ENCODE measurements at places on chromosomes 2 and 18.

- no peak for DNase-seq
Observed at GRCh38 chr2:19801367-19802080, 100.3 kb downstream of the TTC32 start.

DNA sequence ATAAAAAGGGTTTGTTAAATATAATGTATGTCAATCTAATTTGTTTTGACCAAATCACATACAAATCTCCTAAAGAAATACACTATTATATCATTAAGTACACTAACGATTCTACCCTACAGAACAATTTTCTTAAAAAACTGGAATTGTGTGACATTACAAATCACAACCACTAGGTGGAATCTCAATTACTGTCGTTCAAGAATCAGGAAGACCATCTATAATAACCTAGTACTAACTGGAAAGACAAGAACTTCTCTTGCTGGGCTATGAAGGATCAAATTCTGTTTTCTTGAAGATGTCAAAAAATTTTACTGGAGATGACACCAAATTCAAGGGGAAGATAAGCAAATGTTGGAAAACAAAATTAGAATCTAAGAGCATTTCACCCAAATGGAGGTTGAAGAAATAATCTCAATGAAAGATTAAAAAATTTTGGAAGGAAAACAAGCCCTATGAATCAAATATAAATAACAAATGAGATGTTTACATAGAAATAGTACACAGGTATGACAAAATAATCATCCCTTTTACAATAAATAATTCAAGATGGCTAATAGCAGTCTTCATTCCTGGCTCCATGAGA lies 110.9 kb downstream of the STK39 start:
- DNase-seq = no peak

- DNase-seq = no peak
Observed at GRCh38 chr18:58468191-58468590, 160.7 kb downstream of the ALPK2 start.

DNA sequence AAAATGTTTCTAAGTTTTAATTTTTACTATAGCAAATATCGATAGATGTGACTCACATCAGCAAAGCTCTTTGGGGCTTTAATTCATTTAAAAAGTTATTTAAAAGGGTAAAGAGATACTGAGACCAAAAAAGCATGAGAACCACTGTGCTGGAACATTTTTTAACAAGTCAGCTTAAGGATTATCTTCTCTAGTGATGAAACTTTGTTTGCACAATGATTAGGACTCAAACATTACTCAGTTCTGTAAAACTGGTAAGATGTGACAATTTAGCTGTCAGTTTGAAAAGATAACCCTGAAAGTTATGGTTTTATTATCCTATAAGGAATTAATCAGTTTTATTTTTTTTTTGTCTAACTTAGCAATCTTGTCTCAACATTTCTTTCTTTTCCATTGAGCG lies 301.4 kb downstream of the TSN start:
- DNase-seq = no peak

GRCh38 chr2:46404181-46404759 lies 75.1 kb upstream of the TMEM247 start:
- DNase-seq = no peak

GRCh38 chr2:99609851-99610381 lies 120.1 kb upstream of the REV1 start:
- DNase-seq = no peak

DNA sequence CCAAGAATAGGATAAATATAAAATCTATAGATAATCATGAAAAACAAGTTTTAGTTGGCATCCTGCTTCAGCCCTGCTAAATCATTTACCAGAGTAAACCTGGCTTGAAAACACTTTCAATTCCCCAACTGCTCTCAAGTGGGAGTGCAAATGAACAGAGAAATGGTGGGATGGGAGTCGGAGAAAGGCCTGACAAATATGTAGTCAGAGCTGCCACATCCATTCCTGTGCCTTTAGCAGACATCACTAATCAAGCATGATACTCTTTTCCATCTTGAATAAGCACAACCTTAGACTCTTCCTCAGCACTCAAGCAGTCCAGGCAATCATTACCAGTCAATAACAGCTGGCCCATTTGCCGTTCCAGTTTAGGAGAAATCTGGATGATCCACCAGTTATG lies 101.3 kb downstream of the ANKRD44 start:
- no peak for DNase-seq

DNA sequence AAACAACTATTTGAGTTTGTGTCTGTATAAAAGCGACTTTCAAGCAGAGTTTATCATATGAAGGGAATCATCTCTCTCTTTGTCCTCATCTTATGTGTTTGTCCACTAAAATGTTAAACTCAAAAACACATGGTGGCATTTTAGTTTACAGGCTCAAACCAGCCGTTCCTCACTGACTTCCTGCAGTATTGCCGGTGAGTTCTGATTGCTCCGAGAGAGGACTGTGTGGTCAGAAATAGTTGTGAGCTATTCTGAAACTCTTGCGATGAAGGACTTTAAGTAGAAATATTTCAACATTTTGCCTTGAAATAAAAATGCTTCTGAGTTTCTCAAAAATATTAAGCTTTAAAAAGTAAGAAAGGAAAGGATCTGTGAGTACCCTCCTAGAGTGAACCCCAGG lies 163.2 kb upstream of the CAVIN2 start:
- DNase-seq = no peak

- DNase-seq = no peak
Observed at GRCh38 chr18:11521853-11522252, 87.5 kb upstream of the SLC35G4 start.
